ENCODE measurements at places on chromosomes 2 and 18.

- DNase-seq: no peak
Observed at GRCh38 chr2:32478889-32479620, 122.2 kb downstream of the BIRC6 start.

GRCh38 chr2:219175928-219176817 is 552 bp downstream of the CNPPD1 start:
- no peak for DNase-seq

DNA sequence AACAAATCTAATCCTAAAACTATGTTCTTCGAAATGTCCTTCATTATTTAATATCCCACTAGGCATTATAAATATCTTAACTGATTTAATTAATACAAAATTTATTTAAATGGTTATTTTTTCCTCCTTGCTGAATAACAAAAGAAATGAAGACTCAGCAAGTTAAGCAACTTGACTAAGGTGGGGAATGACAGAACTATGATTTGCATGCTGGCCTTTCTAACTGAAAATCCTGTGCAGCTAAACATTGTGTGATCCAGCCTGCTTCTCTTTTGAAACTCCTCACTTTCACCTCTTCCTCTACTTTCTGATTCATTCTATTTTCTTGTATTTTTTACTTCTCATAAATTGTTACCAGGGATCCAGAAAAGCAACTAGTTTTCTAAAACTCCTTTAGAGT is 132.0 kb downstream of the CALCRL start:
- DNase-seq: no peak

DNA sequence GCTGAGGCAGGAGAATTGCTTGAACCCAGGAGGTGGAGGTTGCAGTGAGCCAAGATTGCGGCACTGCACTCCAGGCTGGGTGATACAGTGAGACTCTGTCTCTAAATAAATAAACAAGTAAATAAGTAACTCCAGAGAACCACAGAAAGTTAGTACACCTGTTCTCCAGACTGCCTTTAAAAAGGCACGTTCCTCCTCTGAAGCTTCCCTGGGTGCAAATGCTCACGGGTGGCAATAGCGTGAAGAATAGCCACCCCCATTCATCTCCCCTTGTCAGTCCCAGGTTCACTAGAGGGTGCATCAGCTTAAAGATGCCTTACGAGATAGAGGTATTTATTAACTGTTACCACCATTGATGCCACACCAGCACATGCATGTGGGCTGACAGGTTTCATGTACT is 64.3 kb upstream of the RTN4 start:
- DNase-seq: no peak

- no peak for DNase-seq
Observed at GRCh38 chr18:57009844-57010243, 137.0 kb upstream of the BOD1L2 start.

- DNase-seq: no peak
Observed at GRCh38 chr2:159084384-159085370, 116.2 kb downstream of the TANC1 start.

DNA sequence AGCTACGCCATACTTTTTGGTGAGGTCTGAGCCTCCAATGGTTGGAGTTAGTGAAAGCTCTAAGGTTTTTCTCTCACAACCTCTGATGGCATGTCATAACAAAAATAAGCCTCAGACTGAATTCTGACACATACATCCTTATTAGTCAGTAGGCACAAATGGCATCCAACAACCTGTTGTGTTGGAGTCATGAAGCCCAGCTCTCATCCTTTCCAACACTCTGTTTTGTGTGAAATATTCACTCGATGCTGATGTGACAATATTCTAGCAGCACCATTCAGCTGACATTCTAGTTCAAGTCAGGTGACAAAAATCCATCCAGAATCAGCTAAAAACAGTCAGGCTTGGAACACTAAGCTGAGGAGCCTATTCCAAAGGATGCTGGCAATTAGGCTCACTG is 603.2 kb upstream of the ID2 start:
- DNase-seq: no peak

DNA sequence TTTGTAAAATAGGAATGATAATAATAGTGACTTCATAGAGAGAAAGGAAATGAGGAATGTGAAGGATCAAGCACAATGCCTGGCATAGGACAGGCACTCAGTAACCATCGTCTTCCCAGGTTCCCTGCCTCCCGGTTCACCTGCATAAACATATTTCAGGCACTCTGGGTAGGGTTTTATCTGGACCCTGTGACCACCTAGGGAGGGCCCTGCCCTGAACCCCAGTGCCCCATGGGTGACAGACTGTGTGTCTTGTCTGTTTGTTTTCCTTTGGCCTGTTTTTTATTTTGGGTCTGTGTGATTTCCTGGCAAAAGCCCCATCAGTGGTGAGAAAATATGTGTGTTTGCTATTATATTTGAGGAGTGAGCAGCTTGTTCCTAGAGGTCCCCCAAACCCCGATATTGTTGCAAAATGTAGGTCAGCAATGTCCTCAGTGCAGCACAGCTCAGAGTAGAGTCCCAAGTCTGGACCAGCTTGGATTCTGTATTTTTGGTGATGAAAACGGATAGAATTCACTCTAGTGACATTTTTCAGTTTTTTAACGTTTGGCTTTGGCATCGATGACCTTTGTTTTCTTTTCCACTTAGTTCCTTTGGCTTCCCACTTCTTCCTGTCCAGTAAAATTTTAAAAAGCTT is 9.6 kb upstream of the NT5C1B start:
- DNase-seq: no peak

DNA sequence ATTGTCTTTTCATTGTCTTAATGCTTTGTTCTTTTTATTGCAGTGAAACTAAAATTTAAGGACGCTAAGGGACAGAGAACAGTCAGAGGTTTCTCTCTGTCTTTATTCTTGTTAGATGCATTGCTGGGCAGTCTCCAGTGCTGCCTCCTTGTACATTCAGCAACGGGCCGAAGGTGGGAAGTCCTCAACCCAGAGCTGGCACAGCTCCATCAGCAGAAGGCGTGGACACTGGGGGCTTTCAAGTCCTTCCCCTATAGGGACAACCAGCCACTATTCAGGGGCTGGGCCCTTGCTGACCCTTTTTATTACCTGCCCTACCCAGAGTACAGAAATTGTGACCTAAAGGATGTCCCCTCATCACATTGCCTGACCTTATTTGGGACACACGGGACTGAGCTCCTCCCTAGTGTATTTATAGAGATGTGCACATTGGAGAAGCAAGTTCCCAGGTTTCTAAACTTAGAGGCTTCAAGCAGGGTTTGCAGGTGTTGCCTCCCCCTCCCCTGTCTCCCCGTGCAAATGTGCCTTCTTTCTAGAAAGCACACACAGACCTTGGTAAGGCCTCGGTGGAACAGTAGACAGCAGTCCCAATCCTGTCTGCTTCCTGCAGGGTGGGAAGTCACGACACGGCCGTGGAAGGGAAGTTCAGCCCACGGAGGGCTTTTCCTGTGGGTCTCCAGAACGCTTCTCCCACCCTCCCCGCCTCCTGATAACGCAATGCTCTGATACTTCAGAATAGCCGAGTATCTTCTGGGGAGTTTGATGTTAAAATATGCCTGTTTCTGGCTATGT is 68.2 kb downstream of the ZCCHC2 start:
- no peak for DNase-seq

DNA sequence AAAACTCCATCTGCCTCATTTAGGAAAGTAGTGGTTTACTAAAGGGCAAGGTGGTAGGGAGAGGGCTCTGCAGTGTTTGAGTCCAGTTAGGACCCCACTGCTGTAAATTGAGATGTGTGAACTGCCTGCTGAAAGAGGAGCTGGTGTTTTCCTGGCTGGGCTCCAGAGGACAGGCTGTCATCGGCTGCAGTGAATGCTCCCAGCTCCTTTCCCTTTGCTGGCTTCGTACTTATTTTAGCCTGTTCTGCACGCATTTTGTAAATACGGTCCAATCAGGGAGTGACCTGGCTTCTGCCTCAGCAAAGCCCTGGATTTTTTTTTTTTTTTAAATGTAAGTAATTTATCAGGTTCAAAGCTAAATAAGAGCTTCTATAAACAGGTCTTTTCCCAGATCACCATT is 37.5 kb downstream of the SLC4A3 start:
- DNase-seq: no peak

DNA sequence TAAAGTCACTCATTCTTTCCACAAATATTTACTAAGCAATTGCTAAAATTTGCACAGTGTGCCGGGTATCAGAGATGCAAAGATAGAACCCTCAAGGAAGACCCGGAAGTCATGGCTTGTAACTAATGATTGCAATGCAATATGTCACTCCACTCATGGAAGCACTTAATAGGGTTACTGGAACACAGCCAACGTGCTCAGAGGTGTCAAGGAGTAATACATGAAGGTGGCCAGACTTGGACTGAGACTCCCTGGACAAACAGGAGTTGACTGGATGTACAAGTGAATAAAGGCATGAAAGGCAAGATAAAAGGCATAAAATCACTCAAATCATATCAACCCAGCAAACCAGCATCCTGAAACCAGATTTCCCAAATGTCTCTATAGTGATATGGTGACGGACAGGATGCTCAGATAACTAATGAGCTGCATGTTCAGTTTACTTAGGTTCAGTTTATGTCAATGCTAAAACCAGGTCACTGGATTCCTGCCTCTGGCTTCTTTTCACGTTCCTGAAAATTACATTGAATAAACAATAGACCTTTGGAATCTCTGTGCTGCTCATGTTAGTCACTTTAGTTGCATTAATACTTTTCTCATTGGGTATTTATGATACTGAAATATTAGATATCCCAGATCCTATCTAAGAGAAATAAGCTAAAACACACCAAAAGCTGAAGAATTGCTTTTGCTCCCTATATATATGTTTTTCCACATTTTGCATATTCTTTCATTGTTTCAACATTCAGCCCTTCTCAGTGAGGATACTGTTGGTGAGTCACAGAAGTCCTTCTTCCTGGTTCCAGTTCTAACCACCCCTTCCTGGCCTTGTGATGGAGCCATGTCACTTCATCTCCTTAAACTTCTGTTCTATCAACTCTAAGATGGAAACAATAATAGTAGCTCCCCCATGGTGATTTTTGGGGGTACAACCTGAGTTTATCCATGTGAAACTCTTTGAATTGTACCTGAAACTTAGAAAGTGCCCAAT is 688.9 kb upstream of the ID2 start:
- DNase-seq: no peak

DNA sequence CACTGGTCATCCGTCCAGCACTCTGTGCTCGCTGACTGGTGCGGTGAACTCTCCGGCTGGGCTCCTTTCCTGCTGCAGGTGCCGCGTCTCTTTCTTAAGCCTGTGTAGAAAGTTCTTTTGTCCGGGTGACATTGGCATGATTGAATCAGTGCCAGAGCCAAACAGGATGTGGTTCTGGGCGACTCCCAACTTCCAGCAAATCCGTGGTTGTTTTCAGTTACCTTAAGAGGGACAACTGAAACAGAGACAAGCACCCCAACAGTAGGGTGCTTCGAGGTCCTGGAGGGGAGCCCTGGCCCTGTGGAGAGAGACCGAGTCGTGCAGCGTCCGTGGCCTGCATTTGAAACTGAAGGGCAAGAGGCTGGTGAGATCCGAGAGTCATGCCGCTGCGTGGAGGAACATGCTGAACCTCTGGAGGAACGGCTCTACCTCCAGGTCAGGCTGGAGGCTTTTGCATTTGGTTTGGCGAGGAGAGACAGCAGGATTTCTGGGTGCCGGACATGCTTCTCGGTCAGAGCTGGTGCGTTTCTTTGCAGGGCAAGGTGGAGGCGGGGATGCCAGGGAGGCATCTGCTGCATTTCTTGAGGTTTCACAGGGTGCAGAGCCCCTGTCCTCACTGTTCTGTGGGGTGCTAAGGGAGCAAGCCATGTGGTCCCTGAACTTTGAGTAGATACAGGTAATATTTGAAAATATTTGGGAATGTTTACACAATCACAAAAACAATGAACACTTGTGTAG is 26.8 kb downstream of the SH3BP4 start:
- no peak for DNase-seq

DNA sequence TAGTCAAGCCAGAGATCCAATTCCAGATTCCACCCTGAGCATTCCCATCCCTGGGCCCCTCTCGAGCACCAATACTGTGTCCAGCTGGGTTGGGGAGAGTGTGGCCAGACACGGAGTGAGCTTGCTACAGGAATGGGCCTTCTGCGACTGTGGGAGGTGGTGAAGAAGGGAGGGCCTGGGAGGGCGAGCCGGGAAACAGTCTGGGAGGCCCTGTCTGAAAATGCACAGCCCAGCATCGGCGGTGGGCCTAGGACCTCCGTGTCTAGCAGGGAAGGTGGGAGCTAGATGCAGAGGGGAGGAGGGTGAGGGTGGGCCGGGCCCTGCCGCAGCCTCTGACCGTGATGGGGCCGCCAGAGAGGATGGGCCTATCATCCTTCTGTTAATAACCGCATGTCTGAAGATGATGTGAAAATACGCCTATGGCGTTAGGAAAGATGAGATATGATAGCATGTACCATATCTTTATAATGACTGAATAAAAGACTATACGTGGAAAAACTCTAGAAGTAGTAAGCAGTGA is 1.9 kb upstream of the OTOS start:
- DNase-seq: no peak

- DNase-seq: no peak
Observed at GRCh38 chr2:14524041-14524802, 108.3 kb upstream of the LRATD1 start.

DNA sequence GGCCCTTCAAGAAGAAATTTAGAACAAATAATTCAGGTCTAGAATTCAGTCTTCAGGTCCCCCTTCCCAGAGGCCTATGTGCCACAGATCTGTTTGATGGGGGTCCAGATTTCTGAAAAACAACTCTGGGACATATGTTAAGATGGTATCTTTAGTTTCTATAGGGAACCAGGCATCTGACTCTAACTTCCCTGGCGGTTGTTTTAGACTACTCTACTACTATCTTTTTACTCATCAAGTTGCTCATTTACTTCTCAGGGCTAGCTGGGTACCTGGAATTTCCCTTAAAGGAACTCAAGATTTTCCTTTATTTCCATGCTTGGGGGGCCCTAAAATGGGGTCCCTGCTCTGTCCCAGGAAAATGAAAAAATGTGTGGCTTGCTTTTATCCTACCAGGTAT is 114.7 kb upstream of the RAB6C start:
- DNase-seq: no peak

GRCh38 chr2:231007286-231008098 is 11.6 kb downstream of the SPATA3 start:
- DNase-seq: no peak

- no peak for DNase-seq
Observed at GRCh38 chr2:69018678-69019095, 5.7 kb downstream of the ANTXR1 start.

DNA sequence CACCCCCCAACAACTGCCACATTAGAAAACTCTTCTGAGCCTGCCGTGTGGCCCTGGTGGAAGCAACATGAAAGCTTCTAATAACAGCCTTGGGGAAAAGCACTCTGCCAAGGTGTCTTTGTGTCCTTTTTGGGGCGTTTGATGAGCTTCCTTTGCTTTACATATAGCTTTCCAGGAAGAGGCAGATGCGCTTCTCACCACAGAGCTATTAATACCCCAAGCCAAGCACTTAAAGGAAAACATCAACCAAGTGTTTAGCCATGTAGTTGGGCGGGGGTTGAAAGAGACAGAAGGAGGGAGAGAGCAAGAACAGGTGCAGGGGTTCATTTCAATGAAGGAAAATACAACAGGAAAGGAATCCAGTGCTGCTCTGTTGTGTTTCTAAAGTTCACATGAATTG is 176.1 kb downstream of the VAPA start:
- no peak for DNase-seq

GRCh38 chr2:180158961-180159360 is 151.9 kb upstream of the CWC22 start:
- DNase-seq: no peak

GRCh38 chr2:158325031-158325781 is 131.3 kb downstream of the CCDC148 start:
- DNase-seq: no peak

Data from bone marrow (tissue), 2 donors.